ENCODE measurements at places on chromosomes 1 and 21.
A peak's percentile ranks its signal among the peaks of the same experiment; 100 is the strongest.

DNA sequence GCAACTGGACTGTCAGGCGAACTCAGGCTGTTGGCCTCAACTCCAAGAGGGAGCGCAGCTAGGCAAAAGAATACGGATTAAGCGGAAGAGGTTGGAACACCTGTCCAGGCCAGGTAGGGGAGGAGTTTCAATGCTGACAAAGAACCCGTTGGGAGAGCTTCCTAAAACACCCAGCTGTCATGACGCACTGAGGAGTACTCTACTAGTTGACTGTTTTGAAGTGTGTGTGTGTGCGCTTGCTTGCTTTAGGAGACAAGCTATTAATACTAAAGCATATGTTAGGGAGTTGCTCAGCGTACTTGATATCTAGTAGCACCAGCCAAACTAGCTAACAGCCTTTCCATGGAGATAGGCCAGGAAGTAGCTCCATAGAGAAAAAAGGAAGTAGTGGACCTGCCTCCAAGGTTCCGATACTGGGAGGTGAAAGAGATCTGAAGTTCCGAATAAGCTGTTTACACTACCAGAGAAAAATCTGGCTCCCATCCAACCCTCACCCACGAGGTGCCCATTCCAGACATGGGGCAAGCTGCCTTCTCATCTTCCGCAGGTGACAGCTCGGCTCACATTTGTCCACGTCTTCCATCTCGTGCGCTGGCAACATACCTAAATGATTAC lies 974 bp upstream of the FNBP1L start:
- no peak for DNase-seq

DNA sequence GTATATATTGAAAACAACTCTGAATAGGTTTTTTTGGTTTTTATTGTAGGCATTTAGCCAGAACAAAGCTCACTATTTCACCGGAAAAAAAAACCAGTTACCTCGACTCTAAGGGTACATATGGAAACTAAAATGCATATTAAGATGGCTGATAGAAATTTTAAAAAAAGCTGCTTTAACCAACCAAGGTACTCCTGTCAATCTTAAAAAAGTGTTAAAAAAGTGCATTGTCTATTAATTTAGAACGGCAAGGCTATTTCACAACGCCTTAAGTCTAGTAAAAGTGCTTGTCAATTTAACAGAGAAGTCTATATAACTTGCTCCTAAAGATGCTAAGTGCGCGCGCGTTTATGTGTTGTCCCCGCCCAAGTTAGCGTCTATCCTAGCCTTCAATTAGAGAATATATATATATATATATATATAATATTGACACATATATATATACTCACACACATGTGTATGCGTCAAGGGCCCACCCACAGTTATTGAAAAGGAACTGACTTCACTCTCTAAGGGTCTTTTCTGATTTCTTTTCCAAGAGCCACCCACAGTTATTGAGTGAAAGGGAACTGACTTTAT lies 934 bp downstream of the ASPM start:
- no peak for DNase-seq

DNA sequence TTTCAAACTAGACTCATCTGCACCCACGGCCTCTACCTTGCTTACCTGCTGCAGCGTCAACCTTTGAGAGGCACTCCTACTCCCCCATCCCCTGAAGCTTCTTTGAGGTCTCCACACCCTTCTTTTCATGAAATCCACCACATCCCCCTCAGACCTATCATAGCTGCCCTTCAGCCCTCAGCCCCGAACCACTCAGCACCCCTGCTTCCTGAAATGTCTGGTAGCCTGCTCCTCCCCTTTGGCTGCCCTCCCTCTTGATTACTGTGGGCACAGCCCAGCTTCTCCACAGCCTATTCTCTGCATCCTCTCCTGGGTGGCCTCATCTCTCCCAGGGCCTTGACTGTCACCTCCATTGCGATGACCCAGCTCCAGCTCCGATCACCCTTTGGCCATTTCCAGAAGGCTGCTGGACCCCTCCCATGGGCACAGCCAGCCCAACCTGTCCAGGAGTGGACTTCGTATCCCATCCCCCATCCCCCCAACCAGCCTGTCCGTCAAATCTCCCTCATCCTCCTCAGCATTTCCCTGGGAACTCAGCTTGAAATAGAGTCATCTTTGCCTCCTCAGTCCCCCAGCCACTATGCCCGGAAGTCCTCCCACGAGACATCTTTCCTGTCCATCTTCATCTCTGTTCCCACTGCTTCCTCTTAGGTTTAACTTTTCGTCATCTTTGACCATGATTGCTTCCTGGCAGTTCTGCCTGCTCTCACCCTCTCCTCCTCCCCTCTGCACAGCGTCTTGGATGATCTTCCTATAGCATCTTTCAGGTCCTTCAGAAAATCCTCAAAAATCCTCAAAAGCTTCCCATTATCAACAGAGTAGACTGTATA lies 6.1 kb upstream of the ADORA1 start:
- no peak for DNase-seq

- DNase-seq: no peak
Observed at GRCh38 chr1:18778437-18778836, 81.0 kb downstream of the TAS1R2 start.

- no peak for DNase-seq
Observed at GRCh38 chr1:221698579-221699349, 43.1 kb downstream of the DUSP10 start.

DNA sequence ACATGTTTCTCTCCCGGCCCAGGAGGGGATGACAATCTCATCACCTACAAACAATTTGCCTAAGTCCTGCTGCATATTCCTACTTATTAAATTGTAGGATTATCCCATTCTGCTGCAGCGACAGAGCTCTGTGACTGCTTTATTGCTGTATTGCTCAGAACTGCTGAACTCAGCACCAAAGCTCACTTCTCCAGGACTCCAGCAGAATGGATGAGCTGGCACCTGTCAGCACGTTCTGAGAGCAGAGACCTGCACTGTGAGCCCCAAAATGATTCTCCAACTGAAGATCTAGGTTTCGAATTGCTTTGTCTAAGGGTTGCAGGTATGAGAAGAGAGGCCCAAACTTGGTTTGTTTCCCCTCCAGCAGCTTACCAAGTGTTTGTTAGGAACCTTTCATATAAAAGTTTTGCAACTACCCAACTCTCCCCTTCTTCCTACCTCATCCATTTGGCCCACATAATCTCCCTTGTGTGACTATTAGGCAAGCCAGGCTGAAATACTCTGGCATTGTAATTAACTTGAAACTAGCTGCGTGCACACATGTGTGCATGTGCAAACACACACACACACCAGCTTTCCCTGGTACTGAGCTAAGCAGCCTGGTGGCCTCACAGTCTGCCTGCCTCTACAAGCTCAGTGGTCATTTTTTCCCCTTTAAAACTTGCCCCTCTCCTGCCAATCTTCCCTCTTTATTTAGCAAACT lies 161.4 kb upstream of the CAMK1G start:
- DNase-seq: no peak

- DNase-seq: peak; percentile 25
Observed at GRCh38 chr1:24438423-24438901, 22.9 kb downstream of the NIPAL3 start.
